ENCODE measurements at places on chromosomes 13 and 19.

DNA sequence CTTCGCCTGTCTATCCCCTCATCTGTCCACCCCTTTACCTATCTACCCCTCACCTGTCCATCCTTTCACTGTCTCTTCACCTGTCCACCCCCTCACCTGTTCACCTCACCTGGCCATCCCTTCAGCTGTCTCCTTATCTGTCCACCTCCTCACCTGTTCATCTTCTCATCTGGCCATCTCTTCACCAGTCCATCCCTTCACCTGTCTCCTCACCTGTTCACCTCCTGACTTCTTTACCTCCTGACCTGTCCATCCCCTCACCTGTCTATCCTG, 13.2 kb upstream of the KANK2 start:
- DNase-seq, result no peak

DNA sequence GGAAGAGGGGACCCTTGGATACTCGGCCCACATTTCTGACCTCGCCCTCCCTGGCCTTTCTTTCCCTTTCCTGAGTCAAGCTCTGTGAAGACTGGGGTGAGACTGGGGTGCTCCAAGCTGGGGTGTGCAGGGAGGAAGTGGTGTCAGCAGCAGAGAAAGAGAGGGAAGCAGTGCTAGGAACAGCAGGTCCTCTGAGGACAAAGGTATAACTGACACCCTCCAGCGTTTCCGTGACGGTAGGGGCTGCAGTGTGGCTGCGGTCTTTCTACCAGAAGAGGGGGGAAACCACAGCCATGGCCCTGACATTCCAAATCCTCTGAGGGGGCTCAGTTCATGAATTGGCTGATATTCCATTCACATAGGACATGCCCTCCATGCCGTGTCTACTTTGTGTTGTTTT, 1.1 kb downstream of the KIR3DL2 start:
- no peak for DNase-seq

- DNase-seq, result no peak
Observed at GRCh38 chr19:8460516-8461298, 15.9 kb downstream of the HNRNPM start.

DNA sequence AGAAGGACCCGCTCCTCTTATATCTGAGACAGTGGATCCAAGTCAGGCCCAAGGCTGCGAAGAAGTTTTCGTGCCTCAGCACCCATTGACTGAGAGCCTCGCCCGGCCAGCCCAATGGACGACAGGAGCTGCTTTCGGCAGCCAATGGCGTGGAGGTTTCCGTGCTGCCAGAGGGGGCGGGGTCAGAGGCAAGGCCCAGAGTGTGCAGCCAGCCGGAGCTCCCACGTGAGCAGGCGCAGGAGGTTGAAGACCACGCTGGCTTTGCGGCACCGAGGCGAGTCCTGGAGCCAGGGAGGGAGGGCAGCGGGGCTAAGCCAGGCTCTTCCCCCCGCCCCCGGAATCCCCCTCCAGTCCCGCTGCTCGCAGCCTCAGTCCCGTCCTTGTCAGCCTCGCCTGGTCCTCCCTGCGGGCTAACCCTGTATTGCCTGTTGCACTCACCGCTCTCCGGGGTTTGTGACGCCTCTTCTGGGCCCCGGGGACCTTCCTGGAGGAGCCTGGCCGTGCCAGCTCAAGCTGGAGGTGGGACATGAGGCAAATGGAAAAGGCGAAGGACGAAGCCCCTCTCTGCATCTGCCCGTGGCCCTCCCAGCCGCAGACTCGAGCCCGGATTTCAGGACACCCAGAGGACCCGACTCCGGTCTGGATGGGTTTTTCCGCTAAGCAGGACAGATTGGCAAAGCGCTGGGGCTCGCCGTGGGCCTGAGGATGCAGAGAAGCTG, 1.5 kb downstream of the IFNL4 start:
- DNase-seq, result peak; percentile 29

- DNase-seq, result no peak
Observed at GRCh38 chr19:339262-339887, 5.2 kb downstream of the MIER2 start.

- DNase-seq, result peak; percentile 87
Observed at GRCh38 chr19:8592231-8593009, 15.2 kb upstream of the MYO1F start.

GRCh38 chr13:29923554-29924481, 73.4 kb upstream of the UBL3 start:
- peak; percentile 65 for DNase-seq

DNA sequence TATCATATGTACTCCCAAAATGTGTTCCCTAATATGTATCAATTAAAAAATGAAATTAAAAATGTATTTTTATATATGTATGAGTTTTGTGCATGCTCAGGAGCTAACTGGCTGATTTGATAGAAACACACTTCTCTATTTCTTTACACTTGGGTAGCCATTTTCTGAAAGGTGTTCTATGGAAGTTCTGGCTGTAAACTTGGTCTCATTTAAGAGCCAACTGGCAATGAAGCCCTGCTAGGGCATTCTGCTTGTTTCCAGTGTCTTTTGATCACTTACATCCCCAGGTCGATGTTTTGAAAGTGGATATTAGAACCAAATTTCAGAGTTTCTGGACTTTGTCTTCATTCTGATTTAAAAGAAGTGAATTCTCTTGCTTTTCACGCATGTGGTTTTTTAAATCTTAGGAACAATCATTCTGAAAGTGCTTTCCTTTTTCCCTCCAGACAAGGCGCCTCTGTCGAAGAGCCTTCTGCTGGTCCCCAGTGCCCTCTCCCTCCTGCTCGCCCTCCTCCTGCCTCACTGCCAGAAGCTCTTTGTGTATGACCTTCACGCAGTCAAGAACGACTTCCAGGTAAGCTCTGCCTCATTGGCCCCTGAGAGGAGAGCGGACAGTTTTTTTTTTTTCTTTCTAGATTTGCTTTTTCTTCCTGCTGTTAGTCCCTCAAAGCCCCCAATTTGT, 20.1 kb downstream of the GPR18 start:
- DNase-seq, result no peak

GRCh38 chr13:43270130-43270830, 246.9 kb downstream of the DNAJC15 start:
- DNase-seq, result no peak

- DNase-seq, result no peak
Observed at GRCh38 chr19:9352505-9352904, 10.3 kb upstream of the ZNF177 start.
